ENCODE measurements at places on chromosomes 11 and 22. TPM values are rescaled to one million over a fixed set of nuclear protein-coding genes. Genes with fewer than 3 reads are reported as not detected.

The OR5B17 gene
- total RNA-seq = not detected

The FGF19 gene
- not detected for total RNA-seq

The SAA1 gene
- total RNA-seq = 33,192 TPM

The TMEM86A gene
- total RNA-seq = 3.9 TPM

The AMOTL1 gene
- total RNA-seq = 43.8 TPM

The MMP8 gene
- not detected for total RNA-seq

The CAVIN3 gene
- total RNA-seq = 4.5 TPM

The MS4A6A gene
- 42.4 TPM for total RNA-seq

The TCN1 gene
- total RNA-seq = not detected

The RTN4RL2 gene
- total RNA-seq = 12.5 TPM

The C11orf86 gene
- total RNA-seq = not detected

The PYGM gene
- 0.51 TPM for total RNA-seq

The OR10V1 gene
- total RNA-seq = not detected

The TMEM151A gene
- total RNA-seq = 0.29 TPM

The OR5B21 gene
- not detected for total RNA-seq

The CLP1 gene
- 7.7 TPM for total RNA-seq

The TMEM258 gene
- total RNA-seq = 34.7 TPM

The PDE2A gene
- total RNA-seq = 46.3 TPM

DNA sequence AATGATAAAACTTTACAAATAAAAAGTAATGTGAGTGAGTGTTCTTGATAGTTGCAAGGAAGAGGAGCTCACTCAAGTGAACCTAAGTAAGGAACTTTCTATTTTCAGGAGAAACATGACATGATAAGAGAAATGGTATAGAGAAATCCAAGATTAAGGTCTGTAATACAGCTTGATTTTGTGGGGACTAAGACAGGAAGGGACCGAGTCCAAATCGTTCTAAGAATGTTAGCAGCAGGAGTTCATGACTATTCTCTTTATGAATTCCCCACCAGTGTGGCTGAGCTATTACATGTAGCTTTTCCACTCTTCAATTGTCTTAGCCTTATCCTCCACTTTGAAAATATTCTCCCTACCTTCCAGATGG, 698.6 kb upstream of the ARHGAP42 start:
- no peak for DNase-seq

GRCh38 chr11:115942011-115942410, 437.8 kb upstream of the CADM1 start:
- no peak for DNase-seq

- DNase-seq = no peak
Observed at GRCh38 chr22:37331034-37331428, 48.7 kb downstream of the CYTH4 start.

DNA sequence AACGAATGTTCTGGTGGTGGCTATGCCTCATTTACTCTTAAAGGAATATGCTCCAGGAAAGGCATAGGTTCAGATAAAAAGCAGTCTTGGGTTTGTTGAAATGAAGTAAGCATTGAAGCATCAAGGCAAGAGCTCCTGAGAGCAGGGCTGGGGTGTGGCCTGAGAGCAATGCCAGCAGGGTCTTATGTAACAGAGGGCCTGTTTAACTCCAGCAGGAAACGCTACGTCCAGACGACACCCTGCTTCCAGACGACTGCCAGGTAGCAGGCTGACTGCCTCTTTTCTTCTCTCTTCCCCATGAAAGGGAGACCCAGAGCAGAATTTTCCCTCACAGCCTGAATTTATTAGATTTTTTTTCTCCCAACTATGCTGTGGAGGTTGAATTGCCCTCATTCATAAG, 127.2 kb upstream of the SLC5A12 start:
- no peak for DNase-seq

- no peak for DNase-seq
Observed at GRCh38 chr11:119888119-119888518, 159.1 kb upstream of the NECTIN1 start.

DNA sequence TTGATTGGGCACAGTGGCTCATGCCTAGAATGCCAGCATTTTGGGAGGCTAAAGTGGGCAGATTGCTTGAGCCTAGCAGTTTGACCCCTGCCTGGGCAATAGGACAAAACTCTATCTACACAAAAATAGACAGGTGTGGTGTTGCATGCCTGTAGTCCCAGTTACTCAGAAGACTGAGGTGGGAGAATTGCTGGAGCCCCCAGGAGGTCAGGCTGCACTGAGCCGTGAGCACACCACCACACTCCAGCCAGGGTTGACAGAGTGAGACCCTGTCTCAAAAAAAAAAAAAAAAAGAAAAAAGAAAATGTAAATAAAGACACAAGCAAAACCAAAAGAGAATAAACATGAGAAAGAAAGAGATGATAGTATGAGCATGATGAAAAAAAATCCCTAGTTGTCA, 802.4 kb upstream of the ANO3 start:
- DNase-seq = no peak

- no peak for DNase-seq
Observed at GRCh38 chr22:32199341-32199740, 5.5 kb downstream of the RFPL2 start.

DNA sequence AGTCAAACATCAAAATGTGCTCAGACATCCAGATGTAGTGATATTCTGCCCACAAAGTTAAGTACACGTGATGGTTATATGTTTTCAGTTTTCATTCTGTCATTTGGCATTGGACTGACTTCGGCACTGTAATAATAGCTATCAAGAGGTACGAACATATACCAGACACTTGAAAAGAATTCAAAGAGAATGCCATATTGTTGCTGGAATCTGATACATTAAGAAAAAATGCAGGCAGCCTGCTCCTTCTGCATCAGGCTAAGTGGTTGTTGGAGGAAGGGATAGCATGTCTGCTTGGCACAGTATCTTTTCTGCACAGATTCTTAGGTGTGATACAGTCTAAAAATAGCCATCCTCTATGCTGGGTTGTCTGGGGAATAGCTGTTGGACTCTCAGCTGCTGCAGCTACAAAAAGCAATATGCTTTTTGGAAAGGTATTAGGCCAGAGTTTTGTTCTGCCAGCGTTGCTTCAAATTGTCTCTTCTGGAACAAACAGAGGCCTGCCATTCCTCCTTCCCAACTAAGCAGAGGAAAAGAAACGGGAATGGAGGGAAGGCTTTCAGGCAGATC, 892.6 kb downstream of the TBC1D22A start:
- DNase-seq = no peak

DNA sequence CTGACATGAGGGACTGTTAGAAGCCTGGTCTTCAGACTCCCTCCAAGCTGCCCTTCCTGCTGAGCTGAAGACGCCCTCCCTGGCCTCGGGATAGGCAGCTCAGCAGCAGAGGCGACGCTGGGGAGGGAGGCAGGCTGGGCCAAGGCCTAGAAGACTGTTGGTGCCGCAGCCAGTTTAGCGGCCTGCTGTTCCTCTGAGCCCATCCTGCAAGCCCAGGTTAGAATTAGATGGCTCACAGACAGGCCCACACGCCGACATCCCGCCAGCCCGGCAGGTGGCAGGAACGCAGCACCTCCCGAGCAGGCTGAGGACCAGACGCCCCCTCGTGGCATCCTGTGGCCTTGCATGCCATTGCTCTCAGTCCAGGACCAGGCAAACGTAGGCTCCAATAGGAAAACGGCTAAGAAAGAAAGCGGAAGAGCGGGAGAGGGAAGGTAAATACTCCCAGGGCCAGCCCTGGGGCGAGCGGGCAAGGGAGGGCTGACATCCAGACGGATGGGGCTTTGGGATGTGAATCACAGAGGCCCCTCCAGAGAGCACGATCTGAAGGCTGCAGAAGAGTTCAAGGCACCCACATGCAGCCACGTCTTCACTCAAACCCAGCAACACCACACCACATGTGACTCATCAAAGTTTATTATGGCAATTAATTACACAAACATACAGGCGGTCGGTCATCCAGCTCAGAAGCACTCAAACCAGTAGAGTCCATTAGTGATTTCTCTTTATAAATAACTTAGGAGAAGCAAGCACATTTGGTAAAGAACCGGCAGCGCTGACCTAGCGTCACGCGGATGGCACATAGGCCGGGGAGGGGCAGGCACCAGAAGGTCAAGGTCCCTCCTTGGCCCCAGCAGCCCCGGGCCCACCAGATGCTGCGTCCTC, 27.6 kb downstream of the CD5 start:
- peak; percentile 89 for DNase-seq

DNA sequence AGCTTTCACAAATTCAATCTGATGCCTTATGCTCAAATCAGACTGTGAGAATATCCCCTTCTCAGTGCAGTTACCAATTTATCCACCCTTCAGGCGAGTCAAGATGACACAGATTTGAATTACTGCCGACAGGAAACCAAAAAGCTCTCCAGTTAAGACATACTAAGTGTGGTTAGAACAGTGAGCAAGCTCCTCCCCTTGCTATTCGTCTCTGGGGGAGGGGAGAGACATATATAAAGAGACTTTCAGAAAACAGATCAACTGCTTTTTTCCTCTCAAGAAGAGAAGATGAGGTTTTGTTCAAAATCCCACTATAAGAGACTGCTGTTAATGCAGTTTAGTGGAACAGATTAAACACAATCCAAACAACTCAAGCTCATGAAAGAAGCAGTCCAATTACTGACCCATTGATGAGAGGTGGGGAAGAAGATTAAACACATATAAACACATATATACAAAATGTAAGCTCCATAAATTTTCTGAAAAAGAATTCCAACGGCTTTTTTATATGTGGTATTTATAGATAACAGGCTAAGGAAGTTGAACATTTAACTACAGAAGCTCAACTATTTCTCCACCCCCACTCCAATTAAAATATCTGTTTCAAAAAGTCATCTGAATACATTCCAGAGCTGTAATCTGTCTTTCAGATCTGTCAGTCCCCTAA, 102.7 kb downstream of the MRTFA start:
- DNase-seq = no peak

GRCh38 chr11:3886985-3887384, 31.5 kb downstream of the STIM1 start:
- no peak for DNase-seq

DNA sequence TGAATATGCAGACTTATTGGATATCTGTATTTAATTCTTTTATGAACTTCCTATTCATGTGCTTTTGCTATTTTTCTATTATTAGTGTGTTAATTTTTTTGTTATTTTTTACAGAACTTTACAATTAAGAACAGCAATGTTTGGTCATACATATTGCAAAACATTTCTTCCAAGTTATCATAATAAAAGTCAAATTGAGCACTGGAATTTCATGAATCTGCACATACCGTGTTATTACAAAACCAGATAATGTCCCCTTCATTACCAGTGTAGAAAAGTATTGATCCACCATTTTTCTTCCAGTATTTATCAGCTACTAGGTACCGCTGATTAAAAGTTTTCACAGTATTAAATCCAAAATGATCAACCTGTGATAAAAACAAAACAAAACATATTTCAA, 40.5 kb downstream of the PRCP start:
- DNase-seq = no peak

GRCh38 chr11:77879218-77879617, 58.3 kb downstream of the AAMDC start:
- no peak for DNase-seq

GRCh38 chr11:112797648-112798293, 163.4 kb upstream of the NCAM1 start:
- no peak for DNase-seq

- DNase-seq = no peak
Observed at GRCh38 chr11:16853266-16853665, 114.8 kb downstream of the C11orf58 start.

DNA sequence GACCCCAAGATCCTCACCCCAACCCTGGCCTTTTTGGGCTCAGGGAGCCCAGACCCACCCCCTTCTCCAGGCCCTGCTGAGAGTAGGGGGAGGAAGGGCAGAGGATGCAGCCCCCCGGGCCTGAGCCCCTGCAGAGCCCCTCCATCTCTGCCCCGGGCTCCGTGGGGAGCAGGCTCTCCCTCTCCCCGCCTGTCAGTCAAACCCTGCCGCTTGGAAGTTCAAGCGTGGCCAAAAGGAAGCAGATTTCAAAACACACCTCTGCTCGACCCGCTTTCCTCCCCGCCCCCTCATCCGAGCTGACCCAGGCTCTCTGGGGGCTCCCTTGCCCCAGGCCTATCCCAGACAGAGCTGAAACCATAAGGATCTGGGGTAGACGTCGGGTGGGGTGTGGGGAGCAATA, 39.0 kb upstream of the CD82 start:
- DNase-seq = no peak

- DNase-seq = no peak
Observed at GRCh38 chr11:103051981-103052380, 40.0 kb downstream of the DCUN1D5 start.

- peak; percentile 51 for DNase-seq
Observed at GRCh38 chr22:36329254-36330078, 58.3 kb downstream of the MYH9 start.

GRCh38 chr11:117705866-117706265, 91.2 kb downstream of the DSCAML1 start:
- DNase-seq = no peak

- no peak for DNase-seq
Observed at GRCh38 chr11:35856756-35857155, 87.1 kb upstream of the LDLRAD3 start.

GRCh38 chr11:80365076-80365725, 924.4 kb upstream of the TENM4 start:
- DNase-seq = no peak

- peak; percentile 29 for DNase-seq
Observed at GRCh38 chr22:43854786-43855271, 7.5 kb downstream of the SULT4A1 start.

- no peak for DNase-seq
Observed at GRCh38 chr11:61701242-61701886, 21.2 kb downstream of the DAGLA start.

DNA sequence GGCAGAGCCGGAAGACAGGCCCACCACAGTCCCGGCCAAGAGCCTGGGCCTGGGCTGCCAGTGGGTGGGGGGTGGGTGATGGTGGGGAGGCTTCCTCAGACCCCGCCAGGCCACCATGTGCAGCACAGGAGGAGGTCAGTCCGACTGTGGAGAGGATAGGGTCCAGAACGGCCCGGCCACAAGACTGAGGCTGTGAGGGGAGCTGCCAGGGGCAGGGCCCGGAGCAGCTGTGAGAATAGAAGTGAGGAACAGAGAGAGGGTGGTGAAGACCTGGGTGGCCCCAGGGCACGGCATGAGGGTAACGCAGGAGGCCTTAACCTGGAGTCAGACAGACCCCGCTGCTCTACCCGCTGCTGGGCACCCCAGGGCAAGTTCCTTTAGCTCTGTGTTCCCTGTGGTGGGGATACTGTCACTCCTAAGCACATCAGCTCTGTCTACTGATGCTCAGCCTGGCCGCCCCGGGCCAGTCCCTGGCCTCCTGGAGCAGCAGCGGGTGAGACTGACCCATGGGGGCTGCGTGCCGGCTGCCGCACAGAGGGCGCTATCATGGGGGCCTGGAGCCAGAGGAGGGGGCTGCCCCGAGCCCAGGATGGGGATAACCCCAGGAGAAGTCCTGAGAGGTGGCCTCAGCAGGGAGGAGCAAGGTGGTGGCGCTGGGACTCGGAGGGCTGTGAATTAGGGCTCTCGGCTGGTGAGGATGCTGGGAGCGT, 1.7 kb downstream of the FERMT3 start:
- no peak for DNase-seq
